ENCODE measurements at places on chromosomes 4 and X.

GRCh38 chrX:123600181-123600580, 132.7 kb downstream of the THOC2 start:
- no peak for DNase-seq

DNA sequence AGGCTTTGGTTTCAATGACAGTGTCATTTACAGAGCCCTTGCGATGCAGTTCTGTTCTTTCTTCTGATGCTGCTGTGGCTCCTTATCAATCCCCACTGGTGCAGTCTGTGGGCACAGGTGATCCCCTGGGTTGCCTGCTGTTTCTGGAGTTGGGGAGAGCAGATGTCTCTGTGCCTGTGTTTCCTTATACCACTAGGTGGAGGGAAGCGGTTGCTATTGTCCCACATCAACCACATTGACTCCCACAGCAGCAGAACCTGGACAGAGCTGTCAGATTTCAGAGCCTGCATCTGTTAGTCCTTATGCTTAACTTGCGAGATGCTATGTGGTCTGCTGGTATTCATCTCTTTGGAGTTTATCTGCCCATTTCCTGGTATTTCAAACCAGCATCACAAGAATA, 57.7 kb downstream of the NEIL3 start:
- no peak for DNase-seq

- no peak for DNase-seq
These were observed 61.3 kb downstream of the UBE2NL start for GRCh38 chrX:143945171-143945570.

DNA sequence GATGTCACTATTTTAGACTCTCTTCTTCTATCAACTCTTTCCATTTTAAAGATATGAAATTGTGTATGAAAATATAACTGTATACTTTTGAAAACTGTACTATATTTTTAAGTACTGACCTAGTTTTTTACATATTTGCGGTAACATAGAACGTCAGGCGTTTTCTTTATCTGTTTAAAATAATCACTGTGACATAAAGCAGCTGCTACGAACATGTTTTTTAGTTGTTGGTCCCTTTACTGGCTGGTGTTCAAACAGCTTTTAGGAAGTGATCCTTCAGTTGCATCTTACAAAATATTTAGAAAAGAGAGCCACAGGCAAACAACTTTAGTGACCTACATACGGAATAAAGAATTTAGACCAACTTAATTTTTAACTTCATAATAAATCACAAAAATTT, 73.1 kb downstream of the METTL14 start:
- DNase-seq = no peak

DNA sequence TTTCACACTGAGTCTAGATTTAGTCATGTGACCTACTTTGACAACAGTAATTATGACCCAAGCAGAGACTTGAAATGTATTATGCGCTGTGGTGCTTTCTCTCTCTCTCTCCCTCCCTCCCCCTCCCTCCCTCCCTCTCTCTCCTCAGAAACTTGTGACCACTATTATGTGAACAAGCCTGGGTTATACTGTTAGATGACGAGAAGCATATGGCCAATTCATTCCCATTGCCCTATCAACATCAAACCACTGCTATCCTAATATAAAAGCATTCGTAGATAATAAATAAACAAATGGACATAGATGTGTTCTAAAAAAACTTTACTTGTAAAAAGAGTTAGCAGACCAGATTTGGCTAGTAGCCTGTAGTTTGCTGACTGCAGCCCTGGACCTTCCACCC, 18.2 kb downstream of the FTHL17 start:
- DNase-seq = no peak

DNA sequence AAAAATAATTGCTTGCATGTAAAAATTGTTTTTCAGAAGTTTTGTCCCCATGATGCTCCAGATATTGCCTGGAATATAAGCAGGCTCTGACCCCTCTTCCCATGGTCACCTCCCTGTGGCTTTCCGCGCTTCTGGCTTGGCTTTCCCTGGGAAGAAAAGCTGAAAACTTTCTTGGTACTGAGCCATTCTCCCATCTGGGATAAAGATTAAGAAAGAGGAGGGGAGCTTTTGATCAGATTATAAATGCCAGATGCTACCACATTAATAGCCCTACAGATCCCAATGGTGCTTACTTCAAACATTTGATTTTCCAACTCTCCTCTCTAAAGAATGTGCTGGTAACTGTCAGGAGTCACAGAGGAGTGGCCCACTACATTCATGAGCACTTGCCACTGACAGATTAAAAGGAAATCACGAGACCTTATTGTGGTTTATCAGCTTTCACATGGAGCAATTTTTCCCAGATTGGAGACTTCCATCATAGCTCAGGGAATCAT, 54.4 kb upstream of the GAB1 start:
- DNase-seq = no peak

DNA sequence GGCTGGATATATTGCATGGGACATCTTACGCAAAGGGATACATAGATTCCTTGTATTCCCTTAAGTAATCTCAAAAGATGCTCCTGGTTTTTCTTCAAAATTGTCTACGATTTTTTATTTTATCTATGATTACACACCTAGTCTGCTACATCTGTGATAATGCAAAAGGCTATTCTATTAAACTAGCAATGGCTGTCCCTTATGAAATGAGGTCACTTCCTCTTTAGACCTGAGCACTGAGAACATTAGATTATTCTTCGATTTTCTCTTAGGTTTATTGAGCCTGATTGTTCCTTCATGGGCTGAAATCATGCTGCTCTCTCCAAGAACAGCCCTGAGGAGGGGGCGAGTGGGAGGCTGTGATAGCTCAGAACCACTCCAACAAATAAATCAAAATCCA, 126.8 kb upstream of the ENPP6 start:
- DNase-seq = no peak

GRCh38 chrX:124925681-124926080, 394.0 kb upstream of the TEX13C start:
- DNase-seq = no peak

DNA sequence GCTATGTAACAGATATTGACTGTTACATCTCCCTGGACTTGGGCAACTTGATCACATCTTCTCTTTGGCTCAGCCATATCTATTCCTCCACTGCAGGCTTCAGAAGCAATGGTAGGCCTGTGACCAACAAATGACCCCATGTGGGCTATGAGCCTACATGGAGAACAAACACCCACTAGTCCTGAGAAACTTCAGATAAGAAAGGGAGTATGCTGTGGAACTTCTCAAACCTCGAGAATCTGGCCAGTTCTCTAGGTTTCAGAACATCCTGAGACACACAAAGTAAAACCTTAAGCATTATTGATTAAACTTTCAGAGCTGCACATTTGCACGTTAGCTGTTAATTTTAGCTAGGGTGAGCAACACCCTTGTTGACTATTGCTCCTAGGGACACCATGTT, 16.3 kb downstream of the RBMX2 start:
- no peak for DNase-seq

- no peak for DNase-seq
These were observed 476 bp upstream of the GDI1 start for GRCh38 chrX:154436374-154436982.

GRCh38 chr4:168203233-168203911, 111.0 kb downstream of the ANXA10 start:
- no peak for DNase-seq

GRCh38 chrX:140425712-140426395, 79.0 kb downstream of the SOX3 start:
- no peak for DNase-seq

DNA sequence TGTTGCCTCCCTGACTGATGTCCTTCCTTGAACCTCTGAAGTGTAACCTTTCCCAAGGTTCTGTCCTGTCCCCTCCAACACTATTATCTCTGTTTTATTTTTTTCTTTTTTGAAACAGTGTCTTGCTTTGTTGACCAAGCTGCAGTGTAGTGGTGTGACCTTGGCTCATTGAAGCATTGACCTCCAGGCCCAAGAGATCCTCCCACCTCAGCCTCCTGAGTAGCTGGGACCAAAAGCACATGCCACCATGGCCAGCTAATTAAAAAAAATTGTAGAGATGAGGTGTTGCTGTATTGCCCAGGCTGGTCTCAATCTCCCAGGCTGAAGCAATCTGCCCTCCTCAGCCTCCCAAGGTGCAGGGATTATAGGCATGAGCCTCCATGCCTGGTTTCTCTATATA, 59.0 kb downstream of the EDA start:
- no peak for DNase-seq

GRCh38 chr4:33494150-33494549, 2750.2 kb downstream of the ARAP2 start:
- no peak for DNase-seq

GRCh38 chrX:11791090-11791489, 33.1 kb downstream of the MSL3 start:
- DNase-seq = no peak

GRCh38 chr4:93834249-93835066, 5.9 kb downstream of the ATOH1 start:
- no peak for DNase-seq

GRCh38 chr4:183312841-183313240, 7.2 kb downstream of the CLDN22 start:
- DNase-seq = no peak

DNA sequence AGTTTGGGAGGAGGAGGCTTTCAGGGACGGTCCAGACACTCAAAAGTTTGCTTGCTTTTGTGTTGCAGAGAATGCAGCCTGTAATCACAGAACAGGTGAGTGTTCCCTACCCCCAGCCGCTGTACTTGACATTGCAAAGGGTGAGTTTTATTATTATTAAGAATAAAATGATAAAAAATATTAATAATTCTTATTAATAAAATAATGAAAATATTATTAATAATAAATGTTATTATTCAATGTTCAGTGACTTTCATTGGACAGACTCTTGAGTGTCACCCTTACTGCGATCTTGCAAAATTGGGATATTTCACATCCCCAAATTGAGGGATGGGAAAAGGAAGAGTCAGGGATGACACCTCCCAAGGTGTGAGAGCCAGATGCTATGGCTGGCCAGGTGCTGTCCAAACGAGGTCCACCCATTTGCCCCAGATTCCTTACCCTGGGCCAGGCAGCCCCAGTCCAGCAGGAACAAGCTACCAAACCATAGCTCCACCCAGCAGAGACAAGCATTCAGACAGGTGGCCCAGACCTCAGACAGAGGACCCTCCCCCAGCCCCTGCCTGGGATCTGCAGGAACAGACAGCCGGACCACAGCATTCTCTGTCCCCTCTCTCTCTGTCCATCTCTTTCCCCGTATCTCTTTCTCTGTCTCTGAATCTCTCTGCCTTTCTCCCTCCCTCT, 22.4 kb downstream of the IL3RA start:
- no peak for DNase-seq

- no peak for DNase-seq
These were observed 8.2 kb upstream of the RUFY3 start for GRCh38 chr4:70713453-70714078.

- DNase-seq = no peak
These were observed 15.1 kb downstream of the RELL1 start for GRCh38 chr4:37671072-37671471.

GRCh38 chr4:118968005-118968404, 79.4 kb downstream of the SYNPO2 start:
- peak; percentile 81 for DNase-seq

- DNase-seq = no peak
These were observed 894.6 kb downstream of the TRIML1 start for GRCh38 chr4:189033801-189034347.

DNA sequence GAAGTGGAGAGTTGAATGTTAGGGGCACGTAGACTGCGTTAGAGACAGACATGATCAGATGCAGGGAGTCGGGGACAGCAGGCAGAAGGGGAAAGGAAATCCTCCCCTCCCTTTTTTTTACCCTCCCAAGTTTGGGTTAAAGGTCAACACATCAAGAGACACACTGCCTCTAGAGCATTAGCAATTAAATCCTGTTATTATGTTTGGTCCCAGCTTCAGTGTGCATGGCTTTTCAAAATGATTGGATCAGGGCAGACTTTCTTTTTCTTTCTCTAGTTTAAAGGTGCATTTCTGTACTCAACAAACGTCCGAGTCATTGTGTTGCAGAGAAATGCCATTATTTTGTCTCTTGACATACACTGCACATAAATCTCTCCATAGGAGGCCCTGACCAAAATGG, 63.9 kb downstream of the USP26 start:
- no peak for DNase-seq

GRCh38 chr4:12635629-12636028, 848.5 kb downstream of the RAB28 start:
- no peak for DNase-seq

DNA sequence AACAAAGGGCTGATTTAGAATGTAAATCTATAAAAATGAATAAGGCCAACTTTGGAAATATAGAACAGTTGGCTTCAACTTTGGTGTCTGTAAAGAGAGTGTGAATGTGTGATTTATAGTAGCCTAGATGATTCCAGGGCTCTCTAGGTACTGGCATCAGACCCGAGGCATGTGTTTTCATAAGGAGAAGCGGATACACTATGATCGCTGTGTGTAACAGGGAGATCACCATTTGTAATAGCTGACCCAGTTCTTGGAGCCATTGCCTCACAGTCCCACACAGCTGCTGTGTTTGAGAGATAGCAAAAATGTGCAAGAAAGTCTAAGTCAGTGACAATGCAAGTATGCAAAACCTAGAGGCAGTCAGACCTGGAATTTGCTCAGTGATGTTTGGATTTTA, 135.1 kb downstream of the REPS2 start:
- DNase-seq = no peak

DNA sequence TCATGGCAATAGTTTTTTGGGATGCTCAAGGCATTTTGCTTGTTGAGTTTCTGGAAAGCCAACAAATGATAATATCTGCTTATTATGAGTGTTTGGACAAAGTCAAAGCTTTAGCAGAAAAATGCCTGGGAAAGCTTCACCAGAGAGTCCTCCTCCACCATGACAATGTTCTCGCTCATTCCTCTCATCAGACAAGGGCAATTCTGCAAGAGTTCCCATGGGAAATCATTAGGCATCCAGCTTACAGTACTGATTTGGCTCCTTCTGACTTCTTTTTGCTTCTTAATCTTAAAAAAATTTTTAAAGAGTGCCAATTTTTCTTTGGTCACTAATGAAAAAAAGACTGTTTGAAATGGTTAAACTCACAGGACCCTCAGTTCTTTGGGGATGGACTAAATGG, 136.3 kb downstream of the UBE2K start:
- no peak for DNase-seq

DNA sequence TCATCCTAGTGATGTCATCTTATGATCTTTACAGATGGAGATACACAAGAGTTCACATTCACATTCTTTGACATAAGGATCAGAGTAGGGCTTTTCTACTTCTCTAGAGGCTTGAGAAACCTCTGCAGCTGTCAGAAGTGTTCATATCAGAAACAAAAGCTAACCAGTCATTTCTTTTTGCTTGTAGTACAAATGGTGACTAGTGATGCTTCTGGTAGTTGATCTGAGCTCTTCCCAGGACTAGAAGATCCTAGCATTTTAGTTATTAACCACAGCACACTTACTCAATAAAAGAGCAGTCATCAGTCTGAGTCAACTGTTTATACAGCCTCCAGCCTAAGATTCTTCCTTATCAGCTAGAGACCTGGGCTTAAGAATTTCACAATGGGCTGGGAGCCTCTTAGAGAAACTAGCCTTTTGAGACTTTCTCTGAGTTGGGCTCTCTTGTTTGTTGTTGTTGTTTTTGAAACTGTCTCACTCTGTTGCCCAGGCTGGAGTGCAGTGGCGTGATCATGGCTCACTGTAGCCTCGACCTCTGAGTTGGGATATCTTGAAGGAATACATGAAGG, 84.1 kb downstream of the TMEM164 start:
- DNase-seq = no peak

Data from lower leg skin (tissue), 4 donors.